Naive thymus-derived CD4-positive, alpha-beta T cell (primary cell): ENCODE measurements at places on chromosomes 7 and 10.

DNA sequence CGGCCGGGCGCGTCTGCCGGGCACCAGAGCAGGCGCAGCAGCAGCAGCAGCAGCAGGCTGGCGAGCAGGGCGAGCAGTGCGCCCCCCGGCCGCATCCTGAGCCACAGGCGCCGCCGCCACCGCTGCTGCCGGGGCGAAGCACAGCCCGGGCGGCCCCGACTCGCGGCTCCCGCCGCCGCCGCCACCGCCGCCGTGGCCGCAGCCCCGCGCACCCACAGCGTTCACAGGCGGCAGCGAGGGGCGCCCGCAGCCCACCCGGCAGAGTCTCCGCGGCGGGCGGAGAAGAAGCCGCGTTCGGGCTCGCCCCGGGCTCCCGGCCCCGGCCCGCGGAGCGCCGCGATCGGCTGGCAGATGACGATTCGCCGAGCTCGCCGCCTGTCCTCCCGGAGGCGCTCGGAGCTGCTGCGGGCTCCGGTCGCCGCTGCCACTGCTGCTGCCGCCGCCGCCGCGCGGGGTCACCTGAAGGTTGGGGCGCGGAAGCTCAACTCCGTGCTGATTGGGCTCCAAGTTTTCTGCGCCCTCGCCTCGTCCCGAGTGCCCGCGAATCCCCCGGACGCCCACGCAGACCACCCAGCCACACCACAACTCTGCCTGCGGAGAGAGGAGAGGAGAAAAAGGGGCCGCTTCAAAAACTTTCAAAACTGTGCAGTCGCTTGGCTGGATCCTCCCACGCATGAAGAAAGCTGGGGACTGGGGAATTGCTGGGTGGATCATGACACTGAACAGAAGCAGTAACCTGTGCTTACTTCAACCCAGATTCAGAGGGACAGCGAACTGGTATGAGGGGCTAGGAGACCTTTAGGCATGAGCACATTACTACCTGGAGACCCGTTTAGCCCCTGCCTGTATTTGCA is at the start of gene ST8SIA6:
TSS of gene ST8SIA6 (minus strand) at position 435 of the 854 bp plus-strand sequence. CDS start at position 95, 340 bp downstream.
- DNase-seq: peak; percentile 50

- no peak for DNase-seq
Measured at GRCh38 chr10:110209926-110210673, 2.7 kb downstream of the MXI1 start.

- DNase-seq: no peak
Measured at GRCh38 chr7:51312951-51313737, 3.5 kb downstream of the COBL start.

DNA sequence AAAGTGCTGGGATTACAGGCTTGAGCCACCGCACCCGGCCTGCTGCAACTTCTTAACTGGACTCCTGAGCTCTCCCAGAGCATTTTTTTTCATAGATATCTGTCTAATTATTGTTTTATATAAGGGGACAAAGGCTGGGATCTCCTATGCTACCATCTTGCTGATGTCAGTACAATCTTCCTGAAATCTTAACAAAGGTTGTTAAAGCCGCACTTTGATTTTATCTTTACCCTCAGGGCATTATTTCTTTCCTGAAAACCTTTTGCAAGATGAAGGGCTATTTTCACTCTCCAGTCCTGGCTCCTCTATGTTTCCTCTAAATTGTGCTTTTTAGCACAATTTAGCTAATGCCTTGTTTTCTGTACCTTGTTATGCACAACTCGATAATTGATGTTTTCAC is 102.9 kb downstream of the EPC1 start:
- no peak for DNase-seq

DNA sequence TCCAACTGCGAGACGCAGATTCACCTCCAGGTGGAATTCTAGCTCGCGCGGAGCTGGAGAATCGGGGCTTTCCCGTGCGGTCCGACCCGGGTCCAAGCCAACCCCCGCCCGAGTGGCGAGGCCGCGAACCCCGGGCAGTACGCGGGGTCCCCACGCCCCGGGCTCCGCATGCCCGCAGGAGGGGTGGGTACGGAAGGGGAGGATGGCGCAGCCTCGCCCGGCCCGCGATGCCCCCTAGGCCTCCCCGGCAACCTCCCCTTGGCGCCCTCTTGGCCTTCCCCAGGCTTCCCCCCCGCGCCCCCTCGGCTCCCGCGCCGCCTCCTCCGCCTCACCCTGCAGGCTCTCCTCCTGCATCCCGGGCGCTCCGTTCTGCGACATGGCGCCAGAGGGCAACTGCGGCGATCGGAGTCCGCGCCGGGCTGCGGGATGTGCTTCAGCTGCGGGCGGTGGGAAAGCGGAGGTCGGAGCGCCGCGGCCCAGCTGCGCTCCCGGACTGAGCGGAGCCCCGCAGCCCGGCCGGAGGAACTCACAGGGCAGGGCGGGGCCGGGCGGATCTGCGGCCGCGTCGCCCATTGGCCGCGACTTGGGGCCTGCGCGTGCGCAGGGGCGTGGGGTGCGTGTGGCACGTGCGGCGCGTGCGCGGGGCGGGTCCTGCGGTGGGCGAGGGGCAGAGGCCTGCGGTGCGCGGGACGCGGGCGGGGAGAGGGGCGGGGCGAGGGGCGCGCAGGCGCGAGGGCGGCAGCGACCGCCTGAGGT is at the start of gene BNIP3:
TSS of gene BNIP3 (minus strand) at position 495 of the 756 bp plus-strand sequence. CDS start at position 378, 117 bp downstream.
- DNase-seq: peak; percentile 93

DNA sequence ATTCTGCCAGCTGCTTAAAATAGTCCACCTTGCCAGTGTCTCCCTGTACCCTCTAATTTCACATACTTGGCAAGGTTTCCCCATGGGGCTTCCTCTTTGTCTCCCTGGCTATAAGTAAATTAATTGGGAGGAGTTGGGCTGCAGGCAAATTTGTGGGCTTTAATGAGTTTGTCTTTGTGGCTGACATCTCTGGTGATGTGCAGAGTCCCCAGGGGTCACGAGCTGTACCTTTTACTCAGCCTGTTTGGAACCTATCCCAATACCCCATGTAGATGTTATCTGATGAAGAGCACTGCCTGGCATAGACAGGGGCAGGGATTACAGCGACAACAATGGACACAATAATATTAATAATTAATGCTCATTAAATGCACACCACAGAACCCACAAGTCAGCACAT is 132.5 kb downstream of the SLIT1 start:
- DNase-seq: no peak

GRCh38 chr7:11613292-11613930 is 218.6 kb downstream of the THSD7A start:
- no peak for DNase-seq

GRCh38 chr10:131844529-131845084 is 56.2 kb upstream of the PPP2R2D start:
- no peak for DNase-seq

GRCh38 chr10:113493882-113494301 is 59.0 kb upstream of the HABP2 start:
- no peak for DNase-seq

- no peak for DNase-seq
Measured at GRCh38 chr7:155262031-155262430, 35.6 kb upstream of the INSIG1 start.

DNA sequence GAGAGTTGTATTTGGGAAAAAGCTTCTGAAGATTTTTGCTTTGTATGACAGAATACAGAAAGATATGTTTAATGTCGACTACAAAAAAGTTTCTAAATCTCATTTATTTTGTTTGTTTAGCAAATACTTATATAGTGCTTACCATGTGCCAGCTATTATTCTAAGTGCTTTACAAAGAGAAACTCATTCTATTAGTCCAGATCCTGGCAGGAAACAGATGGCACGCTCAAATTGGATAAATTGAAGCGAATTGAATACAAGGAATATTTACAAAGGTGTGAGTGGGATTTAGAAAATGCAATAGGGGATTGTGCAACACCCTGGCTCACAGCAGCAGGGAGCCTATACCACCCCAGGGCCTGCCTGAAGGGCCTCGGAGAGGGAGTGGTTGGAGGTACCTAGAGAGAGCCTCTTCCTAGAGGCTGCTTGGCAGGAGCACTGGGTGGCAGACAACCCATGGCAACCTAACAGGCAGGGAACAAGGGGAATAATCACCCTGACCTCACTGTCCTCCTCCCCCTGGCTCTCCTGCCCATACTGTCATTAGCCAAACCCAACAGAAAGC is 27.6 kb upstream of the FAM204A start:
- DNase-seq: no peak

- no peak for DNase-seq
Measured at GRCh38 chr7:39252916-39253315, 275.2 kb downstream of the POU6F2 start.

GRCh38 chr7:157501581-157501980 is 164.8 kb downstream of the DNAJB6 start:
- DNase-seq: no peak

DNA sequence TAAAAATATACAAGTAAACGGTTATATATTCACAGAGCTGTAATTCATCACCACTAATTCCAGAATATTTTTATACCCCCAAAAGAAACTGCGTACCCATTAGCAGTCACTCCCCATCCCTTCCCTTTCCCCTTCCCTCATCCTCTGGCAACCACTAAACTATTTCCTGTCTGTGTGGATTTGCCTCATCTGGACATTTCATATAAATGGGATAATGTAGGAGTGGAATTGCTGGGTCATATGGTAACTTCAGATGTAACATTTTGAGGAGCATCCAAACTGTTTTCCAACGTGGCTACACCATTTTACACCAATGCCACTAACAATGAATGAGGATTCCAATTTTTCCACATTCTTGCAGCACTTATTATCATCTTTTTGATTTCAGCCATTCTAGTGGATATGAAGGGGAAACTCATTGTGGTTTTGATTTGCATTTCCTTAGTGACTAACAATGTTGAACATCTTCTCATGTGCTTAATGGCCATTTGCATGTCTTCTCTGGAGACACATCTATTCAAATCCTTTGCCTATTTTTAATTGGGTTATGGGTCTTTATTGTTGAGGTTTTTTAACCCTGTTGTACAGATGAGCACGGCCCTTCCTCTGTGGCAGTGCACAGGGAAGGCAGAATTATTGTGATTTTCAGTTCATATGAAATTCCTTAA is 79.2 kb downstream of the RBM20 start:
- no peak for DNase-seq

DNA sequence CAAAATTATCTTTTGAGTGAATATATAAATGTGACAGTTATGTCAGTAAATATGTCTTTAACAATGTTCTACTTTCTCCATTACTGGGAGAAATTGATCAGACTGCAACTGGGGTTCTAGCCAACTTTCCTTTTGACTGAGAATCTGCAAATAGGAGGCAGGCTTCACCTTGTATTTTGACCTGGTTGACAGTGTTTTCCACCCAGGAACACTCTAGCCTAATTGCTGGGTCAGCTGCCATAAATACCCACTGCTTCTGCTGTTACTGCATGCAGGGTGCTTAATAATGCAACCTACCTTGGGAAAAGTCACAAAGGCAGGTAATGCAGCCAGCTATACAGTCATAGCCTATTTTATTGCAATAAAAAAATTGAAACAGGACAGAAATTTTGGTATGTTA is 319.0 kb downstream of the DGKB start:
- no peak for DNase-seq

- DNase-seq: no peak
Measured at GRCh38 chr7:113752689-113753088, 166.1 kb downstream of the PPP1R3A start.

GRCh38 chr10:73039635-73040034 is 57.0 kb downstream of the P4HA1 start:
- no peak for DNase-seq

DNA sequence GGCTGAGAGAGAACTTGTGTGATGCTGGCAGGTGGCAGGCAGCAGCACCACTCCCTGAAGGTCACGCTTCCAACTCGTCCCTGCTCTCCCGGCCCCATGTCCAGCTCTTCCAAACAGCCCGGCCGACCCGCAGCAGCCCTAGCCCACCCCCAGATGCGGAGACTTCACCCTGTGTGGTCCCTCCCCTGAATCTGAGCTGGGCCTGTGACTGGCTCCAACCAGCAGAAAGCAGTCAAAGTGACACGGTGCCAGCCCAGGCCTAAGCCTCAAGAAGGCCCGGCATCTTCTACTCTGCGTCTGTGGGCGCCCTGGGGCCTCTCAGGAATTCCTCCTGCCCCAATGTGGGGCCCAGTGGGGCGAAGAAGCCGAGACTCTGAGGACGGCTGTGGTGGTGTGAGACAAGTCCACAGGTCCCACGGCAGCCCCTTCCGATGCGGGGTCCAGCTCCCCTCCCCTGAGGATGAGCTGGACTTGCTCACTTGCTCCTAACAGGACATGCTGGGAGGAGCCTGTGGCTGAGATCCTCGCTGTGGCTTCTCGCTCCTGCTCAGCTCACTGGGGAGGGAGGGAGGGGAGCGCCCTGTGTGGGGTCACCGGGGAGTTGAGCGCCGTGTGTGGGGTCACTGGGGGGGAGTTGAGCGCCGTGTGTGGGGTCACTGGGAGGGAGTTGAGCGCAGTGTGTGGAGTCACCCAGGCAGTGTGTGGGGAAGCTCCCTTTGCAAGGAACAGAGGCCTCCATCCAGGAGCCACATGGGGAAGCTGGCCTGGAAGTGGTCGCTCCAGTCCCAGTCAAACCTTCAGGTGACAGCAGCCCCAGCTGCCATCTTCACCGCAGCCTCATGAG is 9.5 kb downstream of the STK32C start:
- no peak for DNase-seq

DNA sequence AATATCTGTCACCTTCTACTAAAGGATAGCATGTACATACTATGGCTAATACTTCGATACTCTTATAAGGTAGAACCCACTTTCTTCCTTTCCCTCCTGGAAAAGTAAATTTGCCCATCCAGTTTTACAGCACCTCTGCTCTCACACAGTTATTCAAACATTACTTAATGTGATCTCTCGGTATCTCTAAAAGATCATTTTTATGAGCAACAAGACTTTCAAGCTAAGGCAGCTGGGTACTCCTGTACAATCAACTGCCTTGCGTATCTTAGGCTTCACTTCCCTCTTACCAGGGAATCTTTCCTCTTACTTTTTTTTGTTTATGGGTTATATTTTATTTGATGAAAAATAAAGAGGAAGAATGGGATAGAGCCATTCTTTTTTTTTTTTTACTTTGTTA is 26.5 kb upstream of the TLL2 start:
- DNase-seq: no peak

GRCh38 chr7:91307467-91307866 is 43.2 kb downstream of the FZD1 start:
- no peak for DNase-seq

- no peak for DNase-seq
Measured at GRCh38 chr7:158097453-158098124, 490.0 kb downstream of the PTPRN2 start.

DNA sequence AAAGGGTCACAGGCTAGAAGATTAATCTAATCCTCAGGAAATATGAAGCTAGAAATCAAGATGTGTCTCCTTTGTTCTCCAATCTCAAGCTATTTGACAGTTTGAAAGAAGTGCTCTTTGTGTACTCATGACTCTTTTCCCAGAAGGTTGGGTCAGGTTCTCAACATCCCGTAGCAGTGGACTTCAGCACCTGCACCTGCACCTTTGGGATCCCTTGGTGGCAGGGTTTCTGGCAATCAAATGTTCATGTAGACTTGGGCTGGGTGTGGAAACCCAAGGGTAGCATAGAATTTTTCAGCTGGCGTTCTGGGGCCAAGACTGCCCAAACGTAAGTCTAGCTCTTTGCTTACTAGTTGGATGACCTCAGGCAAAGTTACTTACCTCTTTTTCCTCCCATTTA is 134.4 kb downstream of the ADRA2A start:
- DNase-seq: no peak

- DNase-seq: no peak
Measured at GRCh38 chr7:51472873-51473272, 156.3 kb upstream of the COBL start.

GRCh38 chr7:5213286-5213645 is 23.2 kb downstream of the WIPI2 start:
- DNase-seq: no peak

GRCh38 chr7:123355576-123356190 is 155.9 kb upstream of the SLC13A1 start:
- no peak for DNase-seq

GRCh38 chr10:71177651-71178199 is 34.6 kb upstream of the UNC5B start:
- no peak for DNase-seq

- no peak for DNase-seq
Measured at GRCh38 chr10:97059006-97059871, 126.5 kb downstream of the SLIT1 start.
